ENCODE measurements at places on chromosomes 12 and 14.

GRCh38 chr12:93174048-93174447, 203.7 kb upstream of the NUDT4 start:
- no peak for DNase-seq

DNA sequence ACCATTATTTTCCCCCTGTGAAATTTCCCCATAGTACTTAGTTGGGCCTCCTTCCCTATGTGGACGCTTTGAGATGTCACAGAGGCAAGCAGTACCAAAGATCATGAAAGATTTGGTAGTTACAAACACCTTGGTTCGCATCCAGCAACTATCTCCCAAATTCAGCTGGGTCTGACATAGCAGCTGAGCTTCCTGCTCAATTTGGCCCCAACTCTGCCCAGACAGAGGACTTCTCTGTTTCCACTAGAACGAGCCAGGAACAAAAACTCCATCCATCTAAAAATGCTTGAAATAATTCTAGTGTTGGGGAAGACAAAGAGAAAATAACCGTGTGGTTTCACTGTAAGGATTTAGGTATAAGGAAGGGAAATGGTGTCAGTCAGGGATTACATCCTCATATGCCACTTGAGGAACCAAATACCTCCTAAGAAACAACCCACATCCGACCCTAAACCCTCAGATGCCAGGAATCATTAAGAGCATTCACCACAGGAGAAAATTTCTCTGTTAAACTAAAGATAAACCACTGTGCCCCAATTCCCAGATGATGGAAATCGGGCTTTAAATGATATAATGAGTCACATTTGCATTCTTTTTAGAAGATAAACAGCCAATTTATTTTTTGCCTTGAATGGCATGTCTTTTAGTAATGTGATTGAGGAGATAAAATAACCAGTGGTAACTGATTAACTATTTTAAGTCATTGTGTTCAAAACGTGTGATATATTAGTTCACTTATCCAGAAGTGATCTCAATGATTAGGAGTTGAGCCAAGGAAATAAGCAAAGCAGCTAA, 103.7 kb upstream of the IFNG-AS1 start:
- DNase-seq: no peak

- DNase-seq: no peak
Observed at GRCh38 chr14:91331721-91332120, 85.9 kb downstream of the CCDC88C start.

DNA sequence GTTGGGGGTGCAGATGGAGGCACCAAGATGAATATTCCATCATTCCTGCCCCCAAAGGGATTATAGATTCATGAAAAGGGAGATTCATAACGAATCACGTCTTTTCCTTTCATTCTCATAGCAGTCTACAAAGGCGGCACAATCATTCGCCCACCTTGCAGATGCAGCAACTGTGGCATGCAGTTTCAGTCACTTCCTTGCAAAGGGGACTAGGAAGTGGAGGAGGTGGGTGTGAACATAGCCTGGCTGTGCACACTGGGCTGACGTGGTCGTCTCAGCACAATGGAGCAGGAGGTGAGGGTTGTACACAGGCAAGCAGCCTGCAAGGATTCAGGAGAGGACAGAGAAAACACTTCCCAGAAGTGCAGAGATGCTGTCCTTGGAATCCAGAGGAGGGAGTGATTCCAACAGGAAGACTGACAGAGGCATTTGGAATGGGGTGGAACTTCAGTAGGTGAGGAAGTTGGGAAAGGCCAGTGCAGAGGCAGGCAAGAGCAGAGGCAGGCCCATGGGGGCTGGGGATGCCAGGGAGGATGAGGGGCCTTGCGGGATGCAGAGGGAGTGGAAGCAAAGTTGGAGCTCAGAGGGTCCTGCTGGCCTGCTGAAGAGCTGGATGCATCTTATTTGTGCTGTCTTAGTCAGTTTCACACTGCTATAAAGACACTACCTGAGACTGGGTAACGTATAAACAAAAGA, 21.9 kb upstream of the PPP2R5C start:
- no peak for DNase-seq

DNA sequence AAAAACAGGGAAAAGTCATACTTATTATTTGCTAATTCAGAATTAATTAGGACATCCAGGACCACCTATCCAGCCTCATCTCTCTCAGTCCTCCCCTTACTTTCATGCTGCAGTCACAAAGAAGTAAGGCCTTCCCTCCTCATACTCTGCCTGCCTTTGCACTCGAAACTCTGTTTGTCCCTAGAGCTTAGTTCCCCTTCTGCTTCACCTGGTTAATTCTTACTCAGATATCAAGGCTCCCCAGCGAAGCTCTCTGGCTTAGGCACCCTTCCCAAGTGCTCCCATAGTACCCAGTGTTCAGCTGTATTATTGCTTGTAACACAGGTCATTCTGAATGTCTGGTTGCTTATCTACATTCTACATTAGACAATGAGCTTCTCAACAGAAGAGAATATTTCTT, 81.3 kb downstream of the ERGIC2 start:
- DNase-seq: no peak

DNA sequence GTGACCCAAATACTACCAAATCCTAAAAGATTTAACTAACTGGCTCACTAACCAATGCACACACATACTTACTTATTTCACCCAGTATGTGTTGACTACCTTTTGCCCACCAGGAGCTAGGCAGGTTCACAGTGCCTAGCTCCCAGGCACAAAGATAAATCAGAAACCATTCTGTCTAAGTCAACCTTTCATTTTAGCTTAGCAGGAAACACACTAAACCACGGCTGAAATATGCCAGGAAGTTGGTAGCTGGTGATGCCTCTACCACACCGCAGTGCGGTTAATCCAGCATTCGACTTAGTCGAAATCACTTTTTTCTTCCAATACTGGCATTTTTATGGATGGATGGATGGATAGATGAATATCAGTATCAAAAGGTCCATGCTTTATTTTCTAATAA, 597.7 kb downstream of the DIO2 start:
- no peak for DNase-seq

DNA sequence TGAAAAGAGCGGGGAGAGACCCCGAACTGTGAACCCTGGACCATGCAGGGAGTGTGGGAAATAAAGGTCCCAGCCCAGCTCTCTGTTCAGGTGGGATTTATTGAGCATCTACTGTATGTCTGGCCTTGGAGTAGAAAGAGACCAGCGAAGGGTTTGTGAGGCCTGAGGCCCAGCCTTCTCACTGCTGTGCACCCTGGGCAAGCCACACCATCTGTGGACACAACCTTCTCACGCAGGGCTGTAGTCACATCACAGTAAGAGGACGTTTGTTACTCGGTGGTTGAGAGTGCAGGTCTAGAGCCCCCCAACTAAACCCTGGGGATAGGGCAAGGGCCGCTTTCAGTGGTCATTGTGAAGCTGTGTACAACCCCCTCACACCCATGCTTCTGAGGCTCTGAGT, 18.2 kb downstream of the FAM222A start:
- no peak for DNase-seq

DNA sequence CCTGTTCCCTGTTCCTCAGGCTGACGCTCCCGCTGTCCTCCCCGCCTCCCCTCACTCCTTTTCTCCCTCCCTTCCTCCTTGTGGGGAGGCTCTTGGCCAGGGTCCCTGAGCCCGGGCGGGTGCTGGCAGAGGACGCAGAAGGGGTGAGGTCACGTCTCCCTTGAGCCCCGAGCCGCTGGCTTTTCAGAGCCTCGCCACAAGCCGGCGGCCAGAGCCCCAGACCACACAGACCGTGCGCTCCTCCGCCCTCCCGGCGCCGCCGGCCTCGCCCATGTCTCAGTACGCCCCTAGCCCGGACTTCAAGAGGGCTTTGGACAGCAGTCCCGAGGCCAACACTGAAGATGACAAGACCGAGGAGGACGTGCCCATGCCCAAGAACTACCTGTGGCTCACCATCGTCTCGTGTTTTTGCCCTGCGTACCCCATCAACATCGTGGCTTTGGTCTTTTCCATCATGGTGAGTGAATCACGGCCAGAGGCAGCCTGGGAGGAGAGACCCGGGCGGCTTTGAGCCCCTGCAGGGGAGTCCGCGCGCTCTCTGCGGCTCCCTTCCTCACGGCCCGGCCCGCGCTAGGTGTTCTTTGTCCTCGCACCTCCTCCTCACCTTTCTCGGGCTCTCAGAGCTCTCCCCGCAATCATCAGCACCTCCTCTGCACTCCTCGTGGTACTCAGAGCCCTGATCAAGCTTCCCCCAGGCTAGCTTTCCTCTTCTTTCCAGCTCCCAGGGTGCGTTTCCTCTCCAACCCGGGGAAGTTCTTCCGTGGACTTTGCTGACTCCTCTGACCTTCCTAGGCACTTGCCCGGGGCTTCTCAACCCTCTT, at the start of gene TMEM233:
Gene TMEM233, plus strand, starts transcription at position 197 of the 821 bp plus-strand sequence. Its CDS starts 75 bp downstream, at position 272.
- no peak for DNase-seq

DNA sequence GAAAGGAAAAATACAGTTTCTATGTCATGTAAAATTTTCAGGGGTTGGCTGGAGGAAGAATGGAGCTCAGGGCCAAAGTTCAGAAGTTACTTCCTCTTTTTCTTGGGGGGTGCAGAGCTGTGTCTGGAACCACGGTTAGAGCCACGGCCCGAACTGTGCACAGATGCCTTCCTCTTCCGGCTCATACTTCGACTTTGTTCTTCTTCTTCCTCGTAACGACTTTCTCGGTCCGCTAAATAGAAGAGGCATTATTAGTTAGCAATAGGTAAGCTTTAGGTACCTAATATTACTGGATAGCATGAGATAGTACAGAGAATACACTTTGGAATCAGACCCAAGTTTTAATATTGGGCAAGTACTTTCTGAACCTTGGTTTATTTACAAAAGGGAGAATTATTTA, 31.2 kb downstream of the SUPT16H start:
- no peak for DNase-seq

DNA sequence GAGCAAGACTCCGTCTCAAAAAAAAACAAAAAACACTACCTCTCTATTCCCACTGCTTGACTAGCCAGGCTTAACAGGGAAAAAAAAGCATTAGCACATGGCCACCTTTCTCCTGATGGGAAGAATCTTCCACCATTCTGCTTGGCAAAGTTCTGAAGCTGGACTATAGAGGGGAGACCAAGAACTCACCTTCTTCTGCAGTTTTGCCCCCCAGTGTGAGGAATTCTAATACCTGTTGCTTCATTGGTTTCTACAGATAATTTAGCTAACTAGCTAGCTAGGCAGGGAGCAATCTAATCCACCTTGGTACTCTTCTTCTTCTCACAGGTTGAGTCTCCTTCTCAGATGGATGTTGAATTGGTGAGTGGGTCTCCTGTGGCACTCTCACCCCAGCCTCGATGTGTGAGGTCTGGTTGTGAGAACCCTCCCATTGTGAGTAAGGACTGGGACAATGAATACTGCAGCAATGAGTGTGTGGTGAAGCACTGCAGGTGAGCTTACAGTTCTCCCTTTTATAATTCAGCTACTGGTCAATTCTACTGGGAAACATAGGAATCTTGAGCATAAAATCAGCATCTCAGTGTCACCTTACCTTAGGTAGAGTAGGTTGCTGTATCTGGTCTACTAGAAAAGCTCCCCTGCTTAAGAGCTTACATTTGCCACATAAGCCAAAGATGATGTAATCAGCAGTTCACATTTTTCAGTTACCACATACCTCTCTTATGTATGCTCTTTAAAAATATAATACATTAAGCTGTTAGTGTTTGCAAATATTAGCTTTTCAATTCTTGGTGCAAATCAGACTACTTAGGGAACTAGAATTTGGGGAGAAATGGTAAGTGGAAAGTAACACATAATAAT, 16.0 kb downstream of the METTL3 start:
- no peak for DNase-seq

DNA sequence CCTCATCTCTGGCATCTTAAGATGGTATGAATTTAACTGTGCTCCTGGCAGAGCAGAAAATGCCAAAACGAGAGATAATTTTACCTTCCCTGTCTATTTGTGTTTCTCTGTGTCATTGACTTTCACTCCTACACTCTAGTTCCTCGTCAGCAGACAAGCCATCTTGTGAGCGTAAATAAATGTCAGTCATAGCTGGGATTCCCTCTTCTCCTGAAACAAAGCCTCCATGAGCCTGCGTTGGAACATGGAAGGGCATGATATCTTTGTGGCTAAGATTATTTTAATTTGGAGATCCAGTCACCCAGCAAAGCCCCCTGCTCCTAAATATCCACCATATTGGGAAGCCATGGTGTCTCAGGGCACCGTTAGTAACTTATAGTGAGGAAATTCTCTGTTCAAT, 37.8 kb upstream of the TUNAR start:
- no peak for DNase-seq

DNA sequence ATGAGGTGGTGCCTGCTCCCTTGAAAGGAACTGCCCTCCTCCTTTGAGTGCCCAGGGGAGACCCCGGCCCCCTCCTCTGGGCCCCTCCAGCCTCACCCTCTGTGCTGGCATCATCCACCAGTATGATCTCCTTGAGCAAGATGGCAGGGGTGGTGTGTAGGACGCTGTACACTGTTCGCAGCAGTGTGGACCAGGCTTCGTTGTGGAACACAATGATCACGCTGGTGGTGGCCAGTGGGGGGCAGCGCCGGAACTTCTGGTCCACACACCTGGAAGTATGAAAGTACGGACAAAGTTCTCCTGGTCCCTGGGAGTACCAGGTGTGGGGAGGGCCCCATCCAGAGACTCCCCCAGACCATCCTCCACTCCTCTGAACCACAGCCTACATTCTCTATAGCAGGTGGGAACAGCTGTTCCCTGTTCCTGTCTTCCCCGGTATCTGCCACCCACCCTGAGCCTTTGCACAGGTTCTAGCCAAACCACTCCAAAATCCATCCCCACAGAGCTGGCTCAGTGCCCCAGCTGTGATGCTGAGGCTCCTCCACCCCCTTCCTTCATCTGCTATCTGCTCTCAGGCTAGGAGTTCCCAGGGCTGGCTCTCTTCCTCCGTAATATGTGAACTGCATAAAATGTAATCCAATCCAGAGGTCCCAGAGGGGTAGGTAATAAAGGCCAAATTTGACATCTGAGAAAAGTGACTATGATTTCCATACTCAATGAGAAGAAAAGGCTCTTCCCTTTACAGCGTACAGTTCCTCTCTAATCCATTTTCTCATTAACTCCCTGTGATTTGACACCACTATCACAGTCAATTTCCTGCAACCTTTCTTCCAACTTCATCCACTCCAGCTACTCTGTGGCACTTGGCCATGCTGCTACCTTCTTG, 13.9 kb downstream of the GALNT6 start:
- DNase-seq: no peak

- no peak for DNase-seq
Observed at GRCh38 chr14:30581283-30581625, 22.3 kb downstream of the G2E3 start.

GRCh38 chr14:104722938-104723650, 935 bp upstream of the ADSS1 start:
- no peak for DNase-seq

DNA sequence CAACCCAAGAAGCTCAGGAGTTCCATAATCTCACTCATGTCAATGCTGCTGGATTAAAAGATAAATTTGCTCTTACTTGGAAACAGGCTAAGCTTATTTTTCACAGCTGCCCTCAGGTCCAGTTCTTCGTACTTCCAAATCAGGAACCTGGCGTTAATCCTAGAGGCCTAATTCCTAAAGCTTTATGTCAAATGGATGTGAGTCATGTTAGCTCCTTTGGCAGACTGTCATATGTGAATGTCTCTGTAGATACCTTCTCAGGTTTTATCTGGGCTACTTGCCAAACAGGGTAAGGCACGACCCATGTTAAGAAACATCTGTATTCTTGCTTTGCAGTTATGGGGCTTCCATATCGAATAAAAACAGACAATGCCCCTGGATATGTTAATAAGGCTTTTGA, 504.6 kb downstream of the ALG10 start:
- no peak for DNase-seq

Data from stimulated activated CD4-positive, alpha-beta T cell treated with anti-CD3 and anti-CD28 coated beads, Interleukin-4, amount 100 ng/mL, for 24 hours (primary cell).